ENCODE measurements at places on chromosomes 6 and 20. TPM values are rescaled to one million over a fixed set of nuclear protein-coding genes. Genes with fewer than 3 reads are reported as not detected.

- no peaks in the 10 kb centered on the region for H3K4me1 ChIP-seq
- H3K27ac ChIP-seq = no peak overlapping the region
Observed at GRCh38 chr20:2156224-2156623, 54.6 kb downstream of the STK35 start.

DNA sequence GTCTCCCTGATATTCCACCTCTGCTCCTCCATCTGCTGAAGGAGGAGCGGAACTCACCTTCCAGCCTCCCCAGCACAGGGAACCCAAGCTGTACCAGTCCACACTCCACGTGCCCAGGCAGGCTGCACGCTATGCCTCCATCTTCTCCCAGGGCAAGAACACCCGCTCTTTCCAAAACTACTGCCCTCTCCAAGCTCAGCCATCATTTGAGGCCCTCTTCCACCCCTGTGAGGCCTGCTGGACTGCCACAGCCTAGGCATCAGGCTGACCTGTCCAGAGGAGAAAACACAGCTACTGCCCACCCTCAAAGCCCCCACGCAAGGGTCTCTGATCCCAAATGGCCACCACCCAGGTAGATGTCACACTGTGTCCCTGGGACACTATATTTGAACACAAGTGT is 99.9 kb downstream of the PRND start:
- no peak for DNase-seq
- no peak overlapping the region for H3K27ac ChIP-seq
- H3K36me3 ChIP-seq = peaks cover 2% of the 10 kb centered on the region

GRCh38 chr6:130136798-130137197 is 86.0 kb downstream of the SAMD3 start:
- H3K4me3 ChIP-seq = no peak overlapping the region
- H3K27ac ChIP-seq = no peak overlapping the region
- no peak for DNase-seq
- H3K4me1 ChIP-seq = peaks cover 70% of the 10 kb centered on the region

The MBOAT1 gene
- total RNA-seq = 7.3 TPM

The KCNK5 gene
- total RNA-seq = 9.2 TPM

DNA sequence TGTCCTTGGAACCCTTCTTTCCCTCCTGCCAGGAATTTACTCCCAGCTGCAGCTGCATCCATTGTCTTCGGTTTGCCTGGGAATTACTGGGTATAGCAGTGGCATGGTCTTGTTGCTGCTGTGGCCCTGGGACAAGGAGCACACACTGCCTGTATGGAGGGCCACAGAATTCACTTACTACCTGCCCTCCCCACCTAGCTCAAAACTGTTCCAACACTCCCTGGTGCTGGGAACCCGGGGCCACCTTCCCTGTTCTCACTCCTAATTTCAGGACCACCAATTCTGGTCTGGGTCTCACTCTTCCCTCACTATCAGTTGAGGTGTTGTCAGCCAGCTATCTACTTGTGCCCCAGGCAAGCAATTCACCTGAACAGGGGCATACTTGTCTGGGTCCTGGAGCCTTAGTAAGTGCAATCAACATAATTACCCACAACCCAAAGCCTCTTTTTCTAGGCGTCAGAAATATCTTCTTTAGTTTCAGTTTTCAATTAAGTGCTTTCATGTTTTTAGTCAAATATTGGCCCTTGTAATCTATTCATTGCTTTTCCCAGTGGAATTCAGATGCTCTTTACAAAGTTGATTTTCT is 47.2 kb downstream of the METTL24 start:
- H3K4me3 ChIP-seq = no peak overlapping the region
- H3K27ac ChIP-seq = no peak overlapping the region
- no peak for DNase-seq
- no peaks in the 10 kb centered on the region for H3K36me3 ChIP-seq
- peaks cover 2% of the 10 kb centered on the region for H3K27me3 ChIP-seq
- peaks cover 2% of the 10 kb centered on the region for H3K4me1 ChIP-seq

DNA sequence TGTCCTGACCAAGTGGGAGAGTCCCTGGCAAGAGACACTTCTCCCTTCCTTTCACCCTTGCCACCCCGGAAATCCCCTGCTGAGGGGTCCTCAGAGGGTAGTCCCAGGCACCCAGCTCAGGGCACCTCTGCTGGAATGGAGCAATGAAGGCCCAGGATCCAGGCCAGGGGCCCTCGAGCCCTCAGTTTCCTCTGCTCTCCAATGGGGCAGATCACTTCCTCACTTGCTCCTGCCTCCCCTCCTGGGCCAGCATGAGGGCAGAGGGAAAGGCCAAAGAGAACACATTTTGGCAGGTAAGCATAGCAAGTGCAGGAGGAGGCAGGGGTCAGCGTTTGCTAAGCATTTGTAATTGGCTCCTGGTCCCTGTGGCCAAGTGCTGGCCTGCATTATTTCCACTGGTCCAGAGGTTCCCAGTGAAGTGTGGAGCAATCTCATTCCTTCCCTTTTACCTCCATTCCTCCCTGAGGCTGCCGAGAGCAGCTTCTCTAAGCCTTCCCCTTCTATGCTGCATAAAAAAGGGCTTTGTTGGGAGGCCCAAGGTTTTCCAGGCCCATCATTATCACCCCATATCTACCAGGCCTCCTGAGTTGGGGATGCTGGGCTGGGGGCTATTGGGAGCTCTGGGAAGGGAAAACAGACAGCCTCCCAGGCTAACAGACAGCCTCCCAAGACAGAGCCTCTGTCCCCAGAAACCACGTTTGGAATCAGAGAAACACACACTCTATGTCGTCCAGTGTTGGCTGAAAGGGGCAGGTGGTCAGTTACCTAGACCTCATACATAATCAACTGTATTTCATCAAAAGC is 28.8 kb upstream of the VEGFA start:
- no peaks in the 10 kb centered on the region for H3K27me3 ChIP-seq
- DNase-seq = no peak
- H3K36me3 ChIP-seq = no peaks in the 10 kb centered on the region
- no peaks in the 10 kb centered on the region for H3K4me1 ChIP-seq

DNA sequence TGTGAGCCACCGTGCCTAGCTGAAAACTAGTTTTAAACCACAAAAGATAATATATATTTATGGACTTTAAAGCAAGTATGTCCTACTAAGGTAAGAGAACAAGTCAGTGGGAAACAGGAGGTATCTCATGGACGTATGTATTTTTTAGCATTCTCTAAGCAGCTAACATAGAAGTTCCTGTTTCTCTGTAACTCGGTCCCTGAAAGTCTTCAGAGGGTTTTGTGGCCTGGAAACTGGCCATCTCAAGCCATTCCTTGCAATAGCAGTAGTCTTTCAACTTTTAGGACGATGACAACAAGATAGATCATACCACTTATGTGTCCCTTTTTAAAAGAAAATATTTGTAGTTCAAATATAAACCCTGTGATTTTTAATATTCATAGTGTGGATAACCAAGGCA is 95.6 kb upstream of the RALGAPA2 start:
- DNase-seq = no peak
- no peak overlapping the region for H3K4me3 ChIP-seq
- H3K4me1 ChIP-seq = no peaks in the 10 kb centered on the region
- no peak overlapping the region for H3K27ac ChIP-seq
- no peaks in the 10 kb centered on the region for H3K36me3 ChIP-seq

GRCh38 chr20:24823176-24823784 is 125.8 kb upstream of the CST7 start:
- no peaks in the 10 kb centered on the region for H3K27me3 ChIP-seq
- no peak overlapping the region for H3K4me3 ChIP-seq
- H3K27ac ChIP-seq = no peak overlapping the region
- no peak for DNase-seq
- no peaks in the 10 kb centered on the region for H3K36me3 ChIP-seq

The LY6G6D gene
- total RNA-seq = not detected

- peak overlapping the region; percentile 99 for H3K27ac ChIP-seq
- peaks cover 15% of the 10 kb centered on the region for H3K36me3 ChIP-seq
- peak overlapping the region; percentile 98 for H3K4me3 ChIP-seq
- no peaks in the 10 kb centered on the region for H3K27me3 ChIP-seq
- H3K4me1 ChIP-seq = peaks cover 32% of the 10 kb centered on the region
Observed at GRCh38 chr6:43628393-43629103, 516 bp downstream of the GTPBP2 start.

DNA sequence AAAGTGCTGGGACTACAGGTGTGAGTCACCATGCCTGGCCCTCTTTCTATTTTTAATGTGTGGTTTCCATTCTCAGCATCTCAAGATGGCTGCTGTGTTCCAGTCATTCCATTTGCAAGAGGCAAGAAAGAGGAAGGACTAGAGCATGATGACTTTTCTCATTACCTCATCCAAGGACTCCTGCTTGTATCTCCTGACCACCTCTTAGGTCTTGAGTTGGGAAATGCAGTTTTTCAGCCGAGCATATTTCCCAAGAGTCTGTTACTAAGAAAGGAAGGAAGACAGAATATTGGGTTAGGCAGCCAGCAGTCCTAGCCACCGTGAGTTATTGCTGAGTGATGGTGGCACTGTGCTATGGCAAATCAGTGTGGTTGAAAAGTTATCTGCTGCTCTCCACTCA is 108.4 kb upstream of the INSM1 start:
- H3K27me3 ChIP-seq = peaks cover 4% of the 10 kb centered on the region
- H3K4me1 ChIP-seq = no peaks in the 10 kb centered on the region
- DNase-seq = no peak
- no peaks in the 10 kb centered on the region for H3K36me3 ChIP-seq
- no peak overlapping the region for H3K4me3 ChIP-seq

DNA sequence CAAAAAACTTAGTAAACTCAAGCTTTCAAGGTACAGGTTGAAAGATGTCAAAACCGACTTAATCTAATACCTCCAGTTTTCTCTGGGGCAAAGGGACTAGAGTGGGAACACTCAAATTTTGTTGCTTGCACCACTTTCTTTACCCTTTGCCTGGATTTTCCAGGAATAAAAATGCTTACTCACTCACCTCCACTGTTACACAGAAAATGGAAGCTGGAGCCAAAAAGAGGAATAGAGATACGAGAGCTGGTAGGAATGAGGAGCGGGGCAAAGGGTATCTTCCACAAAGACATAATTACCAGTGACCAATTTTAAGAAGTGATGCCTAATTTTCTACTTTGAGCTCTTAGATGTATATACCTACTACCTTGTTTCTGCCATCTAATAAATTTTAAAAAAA is 79.5 kb upstream of the TULP1 start:
- H3K36me3 ChIP-seq = peaks cover 73% of the 10 kb centered on the region
- no peak for DNase-seq
- no peak overlapping the region for H3K4me3 ChIP-seq
- H3K27me3 ChIP-seq = no peaks in the 10 kb centered on the region
- peak overlapping the region; percentile 28 for H3K27ac ChIP-seq
- peaks cover 88% of the 10 kb centered on the region for H3K4me1 ChIP-seq

The DYNLT2 gene
- total RNA-seq = 2.9 TPM

The HSPA1L gene
- 0.86 TPM for total RNA-seq

The HLA-DOA gene
- 1.6 TPM for total RNA-seq

GRCh38 chr6:134740027-134740373 is 209.9 kb downstream of the ALDH8A1 start:
- no peaks in the 10 kb centered on the region for H3K4me1 ChIP-seq
- no peak for DNase-seq
- H3K36me3 ChIP-seq = no peaks in the 10 kb centered on the region
- no peak overlapping the region for H3K27ac ChIP-seq
- no peak overlapping the region for H3K4me3 ChIP-seq
- peaks cover 13% of the 10 kb centered on the region for H3K27me3 ChIP-seq

The GLP1R gene
- 0.07 TPM for total RNA-seq

DNA sequence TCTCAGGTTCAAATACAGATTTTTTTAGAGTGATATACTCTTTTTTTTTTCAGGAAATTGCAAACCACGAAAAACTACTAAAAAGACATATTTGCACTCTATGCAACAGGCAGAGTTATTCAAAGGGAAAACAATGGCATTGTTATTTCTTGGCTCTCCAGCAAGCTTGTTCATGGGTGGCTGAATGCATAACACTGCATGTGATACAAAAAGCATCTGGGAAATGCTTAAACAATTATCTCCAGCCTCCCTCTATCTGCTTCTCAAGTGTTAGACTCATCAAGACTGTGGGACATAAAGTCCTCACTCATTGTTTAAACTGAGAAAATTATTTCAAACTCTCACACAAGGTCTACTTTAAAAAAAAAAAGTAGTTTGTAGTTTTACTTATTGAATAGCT is 7.3 kb upstream of the COL12A1 start:
- no peaks in the 10 kb centered on the region for H3K36me3 ChIP-seq
- no peak for DNase-seq
- H3K27ac ChIP-seq = no peak overlapping the region
- peaks cover 37% of the 10 kb centered on the region for H3K27me3 ChIP-seq
- H3K4me1 ChIP-seq = peaks cover 13% of the 10 kb centered on the region

GRCh38 chr6:1626481-1626880 is 16.8 kb downstream of the FOXC1 start:
- H3K4me1 ChIP-seq = peaks cover 8% of the 10 kb centered on the region
- no peak overlapping the region for H3K27ac ChIP-seq
- no peak overlapping the region for H3K4me3 ChIP-seq
- peaks cover 13% of the 10 kb centered on the region for H3K36me3 ChIP-seq
- DNase-seq = no peak

DNA sequence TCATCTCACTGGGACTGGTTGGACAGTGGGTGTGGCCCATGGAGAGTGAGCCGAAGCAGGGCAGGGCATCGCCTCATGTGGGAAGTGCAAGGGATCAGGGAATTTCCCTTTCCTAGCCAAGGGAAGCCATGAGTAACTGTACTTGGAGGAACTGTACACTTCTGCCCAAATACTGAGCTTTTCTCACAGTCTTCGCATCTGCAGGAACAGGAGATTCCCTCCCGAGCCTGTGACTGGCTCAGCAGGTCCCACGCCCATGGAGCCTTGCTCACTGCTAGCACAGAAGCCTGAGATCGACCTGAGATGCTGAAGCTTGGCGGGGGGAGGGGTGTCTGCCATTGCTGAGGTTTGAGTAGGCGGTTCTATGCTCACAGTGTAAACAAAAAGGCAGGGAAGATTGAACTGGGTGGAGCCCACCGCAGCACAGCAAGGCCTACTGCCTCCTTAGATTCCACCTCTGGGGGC is 10.4 kb upstream of the CALHM5 start:
- no peak overlapping the region for H3K4me3 ChIP-seq
- H3K36me3 ChIP-seq = peaks cover 2% of the 10 kb centered on the region
- H3K27ac ChIP-seq = no peak overlapping the region
- H3K4me1 ChIP-seq = no peaks in the 10 kb centered on the region

Measured in activated naive CD4-positive, alpha-beta T cell treated with anti-CD3 and anti-CD28 coated beads for 36 hours (primary cell).